ENCODE measurements at places on chromosomes 3 and 15.

DNA sequence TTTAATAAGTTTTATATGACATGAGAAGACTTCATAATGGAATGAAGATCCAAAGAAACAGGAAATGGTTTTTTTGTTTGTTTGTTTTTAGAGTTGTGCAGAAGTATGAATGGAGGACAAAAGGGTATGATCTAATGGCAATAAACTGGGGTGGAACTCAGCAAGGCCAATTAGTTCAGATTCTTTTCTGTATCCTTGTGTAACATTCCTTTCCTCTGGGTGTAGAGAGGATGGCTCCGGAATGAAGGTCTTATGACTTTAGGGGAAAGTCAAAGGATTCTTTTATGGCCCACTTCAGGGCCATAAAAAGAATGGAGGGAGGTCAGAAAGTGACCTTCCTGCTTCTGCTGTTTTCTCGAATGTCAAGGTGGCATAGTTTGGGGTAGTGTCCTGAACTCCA lies 152.6 kb downstream of the DPH6 start:
- no peak for DNase-seq

DNA sequence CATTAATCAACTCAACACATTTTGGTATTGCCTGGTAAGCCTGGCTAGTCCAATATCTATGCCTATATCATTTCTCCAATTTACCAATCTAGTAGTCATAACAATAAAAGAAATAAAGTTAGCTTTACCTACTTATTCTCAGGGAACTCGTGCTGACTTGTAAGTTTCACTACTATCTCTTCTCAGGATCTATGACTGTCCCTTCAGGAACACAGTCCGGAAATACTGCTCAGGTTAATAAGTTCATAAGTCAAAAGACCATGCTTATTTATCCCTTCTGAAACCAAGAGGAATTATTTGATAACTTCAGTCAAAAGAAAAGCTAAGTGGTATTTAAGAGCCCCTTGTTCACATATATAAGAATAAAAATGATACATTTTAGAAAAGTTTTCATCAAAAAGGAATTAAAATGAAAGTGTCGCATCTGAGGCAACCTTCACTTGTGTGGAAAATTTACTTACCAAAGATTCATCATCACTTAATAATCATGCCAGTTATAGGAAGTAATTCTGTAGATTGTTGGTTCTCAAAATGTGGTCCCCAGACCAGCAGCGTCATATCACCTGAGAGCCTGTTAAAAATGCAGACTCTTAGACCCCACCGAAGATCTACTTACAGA lies 15.5 kb upstream of the THRB start:
- no peak for DNase-seq

DNA sequence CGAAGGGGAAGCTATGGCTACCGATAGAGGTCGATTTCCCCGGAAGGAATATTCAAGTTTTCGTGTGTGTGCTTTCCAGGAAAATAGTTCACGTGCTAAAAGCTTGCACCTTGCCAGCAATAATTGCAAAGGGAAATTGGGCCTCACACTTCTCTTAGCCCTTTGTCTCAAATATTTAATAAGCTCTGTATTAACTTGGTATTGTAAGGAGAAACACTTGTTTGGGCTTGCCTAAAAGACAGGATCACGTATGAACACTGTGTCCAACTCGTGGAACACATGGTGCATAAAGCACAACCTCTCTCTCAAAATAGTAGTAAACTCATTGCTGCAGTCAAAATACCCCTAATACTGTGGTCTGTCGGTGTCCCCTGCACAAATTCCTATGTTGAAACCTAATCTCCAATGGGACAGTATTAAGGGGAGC lies 352 bp upstream of the TMF1 start:
- DNase-seq: no peak

DNA sequence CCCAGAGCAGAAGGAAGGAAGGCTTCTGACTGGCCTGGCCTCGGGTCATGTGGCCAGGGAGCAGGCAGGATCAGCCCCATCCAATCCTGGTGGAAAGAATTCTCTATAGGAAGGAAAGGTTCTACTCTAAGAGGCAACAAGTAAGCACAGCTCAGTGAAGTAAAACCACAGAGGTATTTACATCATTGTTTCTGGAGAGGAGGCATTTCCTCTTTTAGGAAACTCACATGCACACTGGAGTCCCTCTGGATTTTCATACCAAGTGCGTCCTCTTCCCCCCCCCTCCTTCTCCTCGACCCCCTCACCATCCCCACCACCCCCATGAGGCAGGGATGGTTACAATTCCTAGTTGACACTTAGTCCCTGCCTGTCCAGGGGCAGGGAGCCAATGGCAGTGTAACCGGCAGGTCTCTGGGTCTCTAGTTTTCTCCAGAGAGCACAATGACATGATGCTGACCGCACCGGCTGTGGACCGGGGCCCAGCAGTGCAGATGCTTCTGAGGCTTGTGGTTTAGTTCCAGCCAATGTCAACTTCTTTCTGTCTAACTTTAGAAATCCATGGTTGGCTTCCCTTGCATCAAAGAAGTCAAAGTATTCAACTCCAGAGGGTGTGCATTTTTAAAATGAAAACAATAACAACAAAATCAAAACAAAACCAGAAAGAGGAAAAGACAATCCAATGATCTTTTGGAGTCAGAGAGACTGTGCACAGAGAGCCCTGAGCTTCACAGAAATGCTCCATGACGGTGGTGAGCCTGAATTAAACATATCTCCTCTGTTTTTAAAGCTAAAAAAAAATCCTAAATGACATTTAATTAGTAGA lies 230.3 kb upstream of the TLE3 start:
- peak; percentile 76 for DNase-seq

DNA sequence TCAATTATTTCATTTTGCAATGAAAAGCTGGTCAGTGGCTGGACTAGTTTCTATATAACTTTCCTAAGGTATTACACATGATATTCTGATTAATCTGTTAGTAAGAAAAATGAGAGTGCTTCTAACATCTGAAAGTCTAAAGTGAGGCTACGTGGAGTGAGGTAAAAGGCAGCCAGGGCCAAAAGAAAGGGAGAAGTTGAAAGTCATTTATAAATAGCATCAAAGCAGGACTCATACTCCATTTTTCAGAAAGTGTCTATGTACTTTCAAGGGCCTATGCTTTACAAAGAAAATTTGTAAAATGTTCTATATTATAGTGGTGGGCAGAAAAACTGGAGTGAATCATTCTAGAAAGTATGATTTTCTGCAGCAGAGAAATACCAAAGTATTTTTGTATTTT lies 80.0 kb downstream of the CSNK1G1 start:
- DNase-seq: no peak

- DNase-seq: no peak
Measured at GRCh38 chr3:188322135-188322887, 168.4 kb downstream of the LPP start.

- DNase-seq: no peak
Measured at GRCh38 chr15:92886815-92887214, 13.3 kb upstream of the CHD2 start.

DNA sequence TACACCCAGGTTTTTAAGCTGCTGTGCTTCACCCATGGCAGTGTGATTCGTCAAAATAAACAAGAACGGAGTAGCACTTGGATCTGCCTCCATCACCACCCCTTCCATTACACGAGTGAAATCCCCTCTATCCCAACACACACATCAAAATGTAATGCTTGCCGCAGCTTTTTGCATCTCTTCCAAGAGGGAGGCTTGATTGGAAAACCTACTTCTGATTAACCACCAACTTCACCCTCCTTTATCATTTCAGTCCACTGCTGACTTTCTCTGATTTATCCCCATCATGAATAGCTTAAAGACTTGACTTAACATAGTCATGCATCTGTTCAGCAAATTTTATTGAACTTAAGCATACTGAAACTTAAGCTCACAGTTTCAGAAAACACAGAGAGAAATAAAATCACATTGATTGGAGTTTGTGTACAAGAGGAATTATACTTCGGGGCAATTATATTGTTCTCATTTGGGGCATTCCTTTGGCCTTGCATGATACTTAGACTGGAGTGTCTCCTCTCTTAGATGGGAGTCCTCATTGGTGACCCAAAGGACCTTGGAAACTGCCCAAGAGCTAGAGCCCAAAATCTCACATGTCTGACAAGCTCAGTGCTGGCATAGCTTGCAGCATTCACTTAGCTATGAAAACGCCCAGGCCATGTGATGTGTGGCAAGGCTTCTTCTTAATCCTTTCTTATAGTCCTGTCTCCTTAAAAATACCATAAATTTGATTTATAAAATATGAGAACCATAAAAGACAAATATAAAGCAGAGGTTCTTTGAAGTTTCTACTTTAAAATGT lies 124.3 kb upstream of the UMPS start:
- no peak for DNase-seq

DNA sequence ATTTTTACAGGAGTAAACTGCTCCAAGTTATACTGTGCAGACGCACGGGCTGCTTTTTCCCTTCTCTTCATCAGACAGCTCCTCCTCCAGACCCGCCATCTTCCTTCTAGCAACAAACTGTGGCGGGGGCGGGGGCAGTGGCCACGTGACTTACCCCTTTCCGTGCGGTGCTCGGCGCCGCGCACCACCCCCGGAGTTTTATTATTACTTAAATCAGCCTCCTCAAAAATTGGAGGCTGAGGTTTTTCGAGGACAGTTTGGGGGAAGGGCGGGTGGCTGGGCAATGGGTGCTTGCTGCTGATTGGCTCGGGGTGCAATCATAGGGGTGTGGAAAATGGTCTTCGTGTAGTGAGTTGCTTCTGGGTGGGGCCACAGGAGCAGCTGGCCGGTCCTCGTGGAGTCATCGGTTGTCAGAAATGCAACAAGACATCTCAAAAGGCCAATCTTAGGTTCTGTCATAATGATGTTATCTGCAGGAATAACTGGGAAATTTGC lies 77.1 kb upstream of the MFGE8 start:
- DNase-seq: no peak

- DNase-seq: no peak
Measured at GRCh38 chr15:42090781-42091180, 3.6 kb downstream of the PLA2G4D start.

DNA sequence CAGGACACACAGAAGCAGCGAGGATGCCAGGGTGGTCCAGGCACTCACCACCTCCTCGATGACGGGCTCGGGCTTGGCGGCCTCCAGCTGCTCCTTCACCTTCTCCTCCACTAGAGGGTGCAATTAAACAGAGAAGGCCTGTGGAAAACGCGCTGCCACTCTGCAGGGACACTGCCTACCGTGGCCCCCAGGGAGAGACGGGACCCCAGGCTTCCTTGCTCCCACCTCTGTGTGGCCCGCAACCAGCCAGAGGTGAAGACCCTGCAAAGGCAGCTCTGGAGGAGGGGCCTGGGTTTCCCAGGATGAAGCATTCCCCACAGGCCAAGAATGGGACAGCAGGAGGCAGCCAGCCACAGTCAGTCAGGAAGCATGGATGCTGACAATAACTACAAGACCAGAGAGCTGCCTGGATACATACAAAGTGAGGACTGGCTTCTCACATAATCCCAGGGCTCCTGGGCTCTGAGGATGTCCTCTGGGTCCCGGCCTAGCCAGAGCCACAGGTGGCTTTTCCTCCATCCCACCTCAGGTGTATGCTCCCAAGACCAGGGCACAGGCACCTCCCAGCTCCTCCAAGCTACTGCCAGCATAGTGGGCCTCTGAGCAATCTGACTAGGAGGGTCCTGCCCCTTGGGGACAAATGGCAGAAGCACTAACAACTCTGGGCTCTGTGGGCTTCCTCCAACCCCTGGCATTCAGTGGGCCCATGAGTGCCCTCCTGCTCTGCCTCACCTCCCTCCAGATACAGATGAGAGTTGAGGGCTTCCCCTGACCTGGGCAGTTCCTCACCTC lies 46.2 kb downstream of the PTH1R start:
- DNase-seq: no peak

GRCh38 chr3:81620849-81621248 lies 140.6 kb downstream of the GBE1 start:
- no peak for DNase-seq

- no peak for DNase-seq
Measured at GRCh38 chr3:73411545-73411944, 213.2 kb downstream of the PDZRN3 start.

DNA sequence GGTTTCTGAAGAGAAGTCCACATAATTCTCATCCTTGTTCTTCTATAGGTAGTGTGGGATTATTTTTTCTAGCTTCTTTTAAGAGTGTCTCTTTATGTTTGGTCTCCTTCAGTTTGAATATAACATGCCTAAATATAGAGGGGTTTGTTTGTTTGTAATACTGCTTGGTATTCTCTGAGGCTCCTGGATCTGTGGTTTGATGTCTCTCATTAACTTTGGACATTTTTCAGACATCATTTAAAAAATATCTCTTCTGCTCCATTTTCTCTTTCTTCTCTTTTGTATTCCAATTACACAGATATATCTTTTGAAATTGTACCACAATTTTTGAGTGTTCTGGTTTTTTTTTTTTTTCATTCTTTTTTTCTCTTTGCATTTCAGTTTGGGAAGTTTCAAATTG lies 113.1 kb downstream of the ARNT2 start:
- DNase-seq: no peak

- peak; percentile 21 for DNase-seq
Measured at GRCh38 chr15:28955160-28955992, 69.6 kb downstream of the APBA2 start.

GRCh38 chr3:153404157-153404556 lies 242.1 kb downstream of the RAP2B start:
- DNase-seq: no peak

- no peak for DNase-seq
Measured at GRCh38 chr15:61137105-61137792, 91.9 kb downstream of the RORA start.

DNA sequence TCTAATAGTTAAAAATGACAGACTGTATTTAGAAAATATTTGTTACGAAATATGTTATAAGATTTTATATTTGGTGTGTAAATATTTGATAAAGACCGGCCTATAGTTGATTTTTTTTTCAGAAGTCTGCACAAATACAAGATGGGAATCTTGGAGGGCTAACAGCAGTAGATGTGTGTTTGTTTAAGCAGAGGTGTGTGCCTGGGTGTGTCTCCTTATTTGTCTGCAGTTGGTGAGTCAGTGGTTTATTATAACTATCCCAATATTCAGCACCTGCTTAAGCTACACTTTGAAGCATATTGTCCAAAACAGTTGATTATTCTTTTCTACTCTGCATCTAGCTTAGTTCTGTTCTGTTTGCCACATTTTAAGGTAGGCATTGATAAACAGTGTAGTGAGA lies 12.4 kb downstream of the GLCE start:
- DNase-seq: no peak

- DNase-seq: no peak
Measured at GRCh38 chr3:9861201-9861600, 17.4 kb upstream of the RPUSD3 start.

GRCh38 chr3:137746808-137747207 lies 17.3 kb upstream of the SOX14 start:
- no peak for DNase-seq

GRCh38 chr3:195596765-195597171 lies 13.0 kb upstream of the APOD start:
- DNase-seq: no peak
